CD4-positive, alpha-beta memory T cell (primary cell): ENCODE measurements at places on chromosomes 3 and 15. TPM values are rescaled to one million over a fixed set of nuclear protein-coding genes. Genes with fewer than 3 reads are reported as not detected.

FBXW12 gene
- total RNA-seq: not detected

ATP8B4 gene
- total RNA-seq: 0.44 TPM

TNIK gene
- total RNA-seq: 93.5 TPM

P3H2 gene
- not detected for total RNA-seq

ETV5 gene
- 1.1 TPM for total RNA-seq

APOD gene
- total RNA-seq: not detected

LNP1 gene
- total RNA-seq: 1.8 TPM

SLC51B gene
- total RNA-seq: not detected

FOXL2NB gene
- total RNA-seq: not detected

CHRD gene
- total RNA-seq: not detected

GHSR gene
- not detected for total RNA-seq

STRA6 gene
- total RNA-seq: not detected

TNFAIP8L3 gene
- not detected for total RNA-seq

SNTN gene
- total RNA-seq: not detected

CHST2 gene
- total RNA-seq: 1.1 TPM

EFCC1 gene
- not detected for total RNA-seq

PSMD2 gene
- 154 TPM for total RNA-seq

IDH2 gene
- 43.6 TPM for total RNA-seq
